SW 1271 (cell line): ENCODE measurements at places on chromosomes 11 and 22.

DNA sequence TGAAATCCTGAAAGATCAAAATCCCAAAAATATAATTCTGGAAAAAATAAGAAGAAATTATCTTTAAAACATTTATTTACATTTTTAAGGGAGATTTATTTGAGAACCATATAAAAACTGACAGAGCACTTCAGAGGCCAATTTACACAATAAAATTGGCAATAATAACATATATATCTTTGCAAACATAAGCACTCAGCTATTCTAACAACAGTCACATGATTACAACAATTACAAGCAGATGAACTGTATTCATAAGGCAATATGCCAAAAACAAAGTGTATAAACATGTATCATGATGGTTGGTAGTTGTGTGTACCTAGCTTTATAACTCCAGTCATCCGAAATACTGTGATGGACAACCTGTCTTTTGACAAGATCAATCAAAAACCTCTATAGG lies 17.7 kb upstream of the RASSF10 start:
- DNase-seq, result no peak

DNA sequence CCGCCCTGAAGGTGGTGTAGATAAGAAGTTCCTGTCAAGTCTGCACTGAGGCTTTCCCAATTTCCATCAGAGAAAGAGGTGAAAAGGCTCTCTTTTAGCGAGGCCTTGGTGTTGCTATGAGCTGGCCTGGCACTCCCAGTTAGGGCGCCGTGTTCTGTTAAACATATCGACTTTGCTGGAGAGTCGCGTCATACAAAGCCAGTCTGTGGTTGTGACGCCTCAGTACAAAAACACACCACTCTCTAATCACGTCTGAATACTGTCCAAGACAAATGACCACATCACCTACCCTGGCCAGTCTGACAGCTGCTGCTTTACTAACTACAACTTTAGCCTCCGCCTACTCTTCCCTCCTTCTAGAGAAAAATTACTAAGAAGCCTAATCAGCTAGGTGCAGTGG lies 8.0 kb upstream of the TOLLIP start:
- no peak for DNase-seq

GRCh38 chr11:63999349-64000025 lies 13.2 kb downstream of the OTUB1 start:
- DNase-seq, result no peak

DNA sequence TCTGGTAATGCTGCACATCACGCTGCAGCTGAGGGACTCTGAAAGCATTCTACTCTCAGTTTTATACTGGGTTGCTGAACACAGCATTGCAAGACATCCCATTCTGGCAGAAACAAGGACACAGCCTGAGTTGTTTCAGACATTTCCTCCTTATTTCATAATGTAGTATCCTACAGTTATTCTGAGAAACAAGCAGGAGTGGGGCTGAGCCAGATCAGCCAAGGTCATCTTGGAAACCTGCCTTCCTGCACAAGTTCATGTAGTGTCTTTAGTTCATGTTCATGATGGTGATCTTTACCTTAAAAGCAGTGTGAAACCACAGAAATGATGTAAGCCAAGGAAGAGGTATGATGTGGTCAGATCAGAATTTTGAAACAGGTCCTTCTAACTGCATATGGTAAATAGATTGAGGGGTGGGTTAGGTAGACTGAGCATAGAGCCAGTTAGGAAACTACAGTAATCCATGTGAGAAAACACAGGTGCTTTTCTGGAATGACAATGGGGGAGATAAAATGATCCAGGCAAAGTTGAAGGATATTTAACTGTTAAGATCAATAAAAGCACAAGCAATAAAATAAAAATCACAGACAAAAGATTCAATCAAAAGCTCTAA lies 1686.8 kb downstream of the LRRC4C start:
- no peak for DNase-seq

DNA sequence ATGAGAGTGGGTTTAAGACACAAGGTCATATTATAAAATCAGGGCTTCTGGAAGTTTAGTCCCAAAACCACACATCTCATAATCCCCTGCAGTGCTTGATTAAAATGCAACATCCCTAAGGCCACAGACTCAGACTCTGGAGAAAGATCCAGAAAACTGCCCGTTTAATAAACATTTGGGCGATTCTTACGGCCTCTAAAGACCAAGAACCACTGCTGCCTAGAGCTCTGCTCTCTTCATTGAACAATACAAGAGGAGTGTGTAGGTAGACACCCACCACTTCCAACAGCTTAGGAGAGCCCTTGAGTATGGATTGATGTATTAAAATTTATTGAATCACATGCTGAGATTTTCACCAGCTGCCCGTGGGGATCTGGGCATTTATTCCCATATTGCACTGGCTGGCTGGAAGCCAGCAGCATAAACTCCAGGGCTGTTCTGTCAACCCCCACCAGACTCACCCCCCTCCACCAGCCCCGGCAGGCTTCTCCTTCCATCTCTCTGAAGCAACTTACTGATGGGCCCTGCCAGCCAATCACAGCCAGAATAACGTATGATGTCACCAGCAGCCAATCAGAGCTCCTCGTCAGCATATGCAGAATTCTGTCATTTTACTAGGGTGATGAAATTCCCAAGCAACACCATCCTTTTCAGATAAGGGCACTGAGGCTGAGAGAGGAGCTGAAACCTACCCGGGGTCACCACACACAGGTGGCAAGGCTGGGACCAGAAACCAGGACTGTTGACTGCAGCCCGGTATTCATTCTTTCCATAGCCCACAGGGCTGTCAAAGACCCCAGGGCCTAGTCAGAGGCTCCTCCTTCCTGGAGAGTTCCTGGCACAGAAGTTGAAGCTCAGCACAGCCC lies 749 bp upstream of the BEST1 start:
- DNase-seq, result peak; percentile 11

DNA sequence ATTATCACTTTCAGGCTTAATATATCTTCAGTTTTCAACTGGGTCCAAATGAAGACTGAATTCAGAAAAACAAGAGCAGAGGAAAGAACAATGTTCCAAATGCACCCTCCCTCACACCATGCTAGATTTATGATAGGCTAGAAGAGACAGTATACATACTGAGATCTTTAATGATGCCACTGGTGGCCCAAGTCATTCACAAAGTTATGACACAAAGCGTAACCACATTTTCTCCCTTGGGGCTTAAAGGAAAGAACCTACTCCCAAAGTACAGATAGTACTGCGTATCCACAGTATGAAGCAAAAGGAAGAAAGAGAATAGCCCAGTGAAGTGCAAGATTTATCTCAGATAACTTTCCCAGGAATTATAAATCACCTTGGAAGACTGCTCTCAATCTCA lies 10.9 kb upstream of the SOX6 start:
- DNase-seq, result no peak

DNA sequence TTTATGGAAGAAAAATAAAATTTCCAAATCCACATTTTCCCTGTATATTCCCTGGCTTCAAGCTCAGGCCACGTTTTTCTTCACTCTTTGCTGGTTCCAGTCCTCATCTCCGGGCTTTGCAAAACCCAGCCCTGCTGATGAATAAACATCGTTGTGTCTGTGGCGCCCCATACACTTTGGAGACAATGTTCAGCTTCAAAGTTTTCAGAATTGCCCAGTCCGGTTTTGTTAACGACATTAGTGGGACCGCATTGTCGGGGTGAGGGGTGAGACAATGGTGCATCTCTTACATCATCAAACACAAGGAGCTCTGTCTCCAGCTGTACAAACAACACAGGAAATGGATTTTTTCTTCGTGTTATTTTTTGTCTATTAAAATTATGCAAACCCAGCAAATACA lies 53.4 kb upstream of the HTATIP2 start:
- no peak for DNase-seq

- DNase-seq, result no peak
Observed at GRCh38 chr22:27834364-27835185, 33.0 kb upstream of the MN1 start.

DNA sequence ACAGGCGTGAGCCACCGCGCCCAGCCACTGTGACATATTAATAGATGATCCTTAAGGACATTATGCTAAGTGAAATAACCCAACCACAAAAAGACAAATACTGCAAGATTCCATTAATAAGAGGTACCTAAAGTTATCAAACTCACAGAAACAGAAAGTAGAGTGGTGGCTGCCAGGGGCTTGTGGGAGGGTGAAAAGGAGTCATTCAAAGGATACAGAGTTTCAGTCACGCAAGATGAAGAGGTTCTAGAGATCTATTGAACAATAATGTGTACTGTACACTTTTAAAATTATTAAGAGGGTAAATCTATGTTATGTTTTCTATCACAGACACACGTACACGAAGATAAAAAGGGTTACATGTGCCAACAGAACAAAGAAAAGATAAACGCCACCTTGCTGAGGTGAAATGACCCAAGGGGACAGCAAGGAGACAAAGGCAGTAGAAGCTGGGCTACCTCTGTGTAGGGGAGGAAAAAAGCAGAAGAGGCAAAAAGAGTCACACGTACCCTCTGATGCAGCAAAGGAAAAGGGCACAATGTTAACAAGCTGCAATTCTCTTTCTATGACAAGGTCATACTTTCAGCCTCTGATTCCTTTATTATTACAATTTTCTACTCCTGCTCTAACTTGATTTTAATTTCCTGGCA lies 65.3 kb downstream of the AMBRA1 start:
- no peak for DNase-seq

DNA sequence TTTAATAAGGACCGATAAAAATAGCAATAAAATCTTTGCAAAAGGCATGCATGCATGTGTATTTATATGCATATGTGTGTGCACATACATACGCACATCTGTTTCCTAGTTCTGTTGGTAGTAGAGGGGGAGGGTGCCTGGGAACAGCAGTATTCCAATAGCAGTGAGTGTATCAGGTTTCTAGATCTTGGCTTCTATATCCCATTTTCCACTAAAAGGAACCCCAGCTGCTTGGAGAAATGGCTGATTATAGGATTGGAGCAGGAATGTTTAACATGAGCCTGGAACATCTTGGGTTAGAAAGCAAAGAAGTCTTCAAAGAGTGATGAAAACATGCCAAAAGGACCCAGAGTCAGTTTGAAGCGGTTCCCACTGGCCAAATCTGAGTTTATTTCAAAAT lies 21.0 kb downstream of the TNRC6B start:
- no peak for DNase-seq

GRCh38 chr11:35600331-35600838 lies 17.9 kb upstream of the FJX1 start:
- no peak for DNase-seq

DNA sequence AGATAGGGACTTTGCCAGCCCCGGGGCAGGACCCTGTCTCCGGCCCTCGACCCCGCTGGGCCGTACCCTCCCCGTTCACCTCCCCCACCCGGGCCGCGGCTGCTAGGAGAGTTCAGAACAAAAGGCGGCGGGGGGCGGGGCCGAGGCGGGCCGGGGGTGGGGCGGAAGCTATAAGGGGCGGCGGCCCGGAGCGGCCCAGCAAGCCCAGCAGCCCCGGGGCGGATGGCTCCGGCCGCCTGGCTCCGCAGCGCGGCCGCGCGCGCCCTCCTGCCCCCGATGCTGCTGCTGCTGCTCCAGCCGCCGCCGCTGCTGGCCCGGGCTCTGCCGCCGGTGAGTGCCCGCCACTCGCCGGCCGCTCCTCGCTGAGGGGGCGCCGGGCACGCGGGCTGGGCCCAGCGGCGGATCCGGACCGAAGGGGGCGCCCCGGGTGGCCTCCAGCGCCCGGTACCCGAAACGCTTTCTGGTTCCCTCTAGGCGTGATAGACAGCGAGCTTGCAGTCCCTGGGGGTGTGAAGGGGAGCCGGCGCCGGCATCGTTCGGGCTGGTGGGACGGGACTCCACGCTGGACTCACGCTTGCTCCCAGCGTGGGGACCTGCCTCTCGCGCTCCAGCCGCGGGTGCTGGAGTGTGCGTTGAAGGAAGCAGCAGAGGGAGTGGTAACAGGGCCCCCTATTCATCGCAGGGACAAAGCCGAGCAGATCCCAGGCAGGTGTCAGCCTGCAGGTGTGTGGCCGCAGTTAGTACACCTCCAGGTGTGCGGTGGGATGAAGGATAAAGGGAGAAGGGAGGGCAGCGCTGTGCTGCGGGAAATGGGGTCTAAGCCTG lies at the start of gene MMP11:
Gene MMP11, plus strand, starts transcription at position 201 of the 825 bp plus-strand sequence. Its CDS starts 22 bp downstream, at position 223.
- no peak for DNase-seq

- no peak for DNase-seq
Observed at GRCh38 chr11:95586155-95586554, 203.4 kb downstream of the FAM76B start.

GRCh38 chr11:67663532-67664212 lies 10.8 kb downstream of the ALDH3B2 start:
- no peak for DNase-seq

DNA sequence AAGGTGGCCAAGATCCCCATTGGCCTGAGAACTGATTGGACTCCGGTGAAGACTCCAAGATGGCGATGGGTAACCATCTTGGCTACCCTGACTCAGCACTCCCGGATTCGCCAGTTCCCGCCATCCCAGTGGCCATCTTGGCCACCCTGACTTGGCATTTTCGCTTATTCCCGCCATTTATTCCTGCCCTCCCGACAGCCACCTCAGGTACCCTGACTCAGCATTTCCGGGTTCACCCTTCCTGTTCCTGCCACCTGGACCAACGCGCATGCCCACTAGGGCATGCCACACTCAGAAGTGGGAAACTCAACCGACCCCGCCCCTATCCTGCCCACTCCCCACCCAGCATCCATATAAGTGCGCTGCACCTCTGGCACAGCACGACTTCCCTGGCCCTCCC lies 7.8 kb downstream of the OR8K5 start:
- no peak for DNase-seq

DNA sequence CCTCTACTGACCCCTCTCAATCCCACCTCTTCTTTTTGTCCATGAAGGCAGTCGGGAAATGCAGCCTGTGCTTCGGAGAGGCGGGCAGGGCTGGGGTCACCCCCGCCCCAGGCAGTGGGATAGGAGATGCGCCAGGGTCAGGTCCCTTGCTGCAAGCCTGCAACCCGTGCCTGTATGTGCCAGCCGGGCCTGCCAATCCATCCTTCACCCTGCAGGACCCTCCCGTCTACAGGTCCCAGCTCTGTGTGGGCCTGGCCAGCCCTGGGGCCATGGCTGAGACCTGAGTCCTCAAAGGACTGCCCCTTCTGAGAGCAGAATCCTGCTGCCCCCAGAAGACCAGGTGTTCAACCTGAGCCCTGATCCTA lies 10.9 kb downstream of the ASCL2 start:
- DNase-seq, result no peak

GRCh38 chr11:88543902-88544655 lies 206.5 kb upstream of the CTSC start:
- DNase-seq, result peak; percentile 36

- no peak for DNase-seq
Observed at GRCh38 chr11:102927624-102927990, 27.9 kb downstream of the MMP13 start.

GRCh38 chr11:74860743-74861142 lies 88.1 kb downstream of the XRRA1 start:
- DNase-seq, result no peak

DNA sequence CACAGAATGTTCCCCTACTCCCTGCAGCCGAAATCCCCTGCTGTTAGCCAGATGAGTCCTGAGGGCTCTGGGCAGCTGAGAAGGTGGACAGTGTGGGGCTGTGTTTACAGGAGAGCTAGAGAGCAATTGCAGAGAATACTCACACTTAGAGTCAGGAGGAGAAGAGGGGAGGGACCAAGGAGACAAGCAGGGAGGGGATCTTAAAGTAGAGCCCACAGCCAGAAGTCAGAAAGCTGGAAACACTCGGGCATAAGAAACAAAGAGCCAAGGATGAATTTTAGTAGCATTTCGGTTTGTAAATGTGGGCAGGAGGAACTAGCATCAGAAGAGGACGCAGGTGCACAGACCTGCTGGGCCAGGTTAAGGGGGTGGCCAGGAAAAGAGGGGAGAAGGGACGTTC lies 1435.9 kb downstream of the BRD1 start:
- no peak for DNase-seq

- no peak for DNase-seq
Observed at GRCh38 chr11:57868491-57868890, 106.9 kb downstream of the CTNND1 start.
